ENCODE measurements at places on chromosomes 11 and 22.

GRCh38 chr11:122893131-122893530, 10.6 kb downstream of the JHY start:
- no peak for DNase-seq

DNA sequence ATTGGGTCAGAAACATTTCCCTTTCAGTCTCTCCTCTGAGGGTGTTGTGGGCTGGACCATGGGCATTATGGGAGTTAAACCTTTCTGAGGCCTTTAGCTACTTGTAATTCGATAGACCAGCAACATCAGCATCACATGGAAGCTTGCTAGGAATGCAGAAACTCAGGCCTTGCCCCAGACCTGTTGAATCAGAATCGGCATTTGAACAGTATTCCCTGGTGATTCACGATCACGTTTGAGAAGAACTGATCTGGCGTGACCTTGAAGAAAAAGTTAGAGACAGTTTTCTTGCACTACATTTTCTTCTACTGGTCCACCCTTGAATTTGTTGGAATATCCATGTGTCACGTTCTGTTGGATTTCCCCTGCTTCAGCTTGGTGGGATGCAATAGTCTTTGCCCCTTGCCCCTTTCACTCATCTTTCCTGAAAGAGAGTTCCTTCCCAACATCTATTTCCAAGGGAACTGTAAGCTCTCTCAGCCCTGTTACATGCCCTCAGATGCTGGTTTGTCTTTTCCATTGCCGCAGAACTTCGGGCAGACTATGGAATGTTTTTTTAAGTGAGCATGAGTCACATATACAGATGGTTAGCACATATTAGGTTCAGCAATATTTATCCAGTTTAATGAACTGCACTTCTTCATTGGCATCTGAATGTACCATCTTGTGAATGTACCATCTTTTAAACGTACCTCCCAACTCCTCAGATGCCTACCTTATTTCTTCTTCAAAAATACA, 23.9 kb downstream of the EHF start:
- no peak for DNase-seq

DNA sequence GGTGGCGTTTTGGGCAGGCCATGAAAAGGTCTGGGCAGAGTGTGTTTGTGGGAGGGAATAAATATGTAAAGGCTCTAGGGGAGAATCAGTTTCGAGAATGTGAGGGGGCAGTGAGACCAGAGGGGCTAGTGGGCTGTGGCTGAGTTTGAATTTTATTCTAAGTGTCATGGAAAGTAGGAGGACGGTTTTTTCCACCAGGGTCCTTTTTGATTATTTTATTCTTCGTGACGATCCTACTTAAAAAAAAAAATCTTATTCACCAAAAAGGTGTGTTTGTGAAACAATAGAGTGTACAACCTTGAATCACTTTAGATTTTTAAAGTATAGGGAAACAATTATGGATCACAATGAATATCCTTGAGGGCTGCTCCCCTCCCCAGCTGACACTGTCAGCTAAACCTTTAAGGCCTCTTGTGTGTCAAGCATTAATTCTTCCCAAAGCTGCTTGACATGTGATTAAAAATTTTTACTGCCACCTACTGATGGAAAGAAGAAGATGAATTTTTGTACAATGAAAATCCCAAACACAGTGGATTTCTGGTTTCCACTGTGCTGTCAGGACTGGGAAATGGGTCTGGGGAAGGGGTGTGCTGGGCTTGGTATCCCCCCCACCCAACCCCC, 107.5 kb upstream of the OR4B1 start:
- peak; percentile 48 for DNase-seq

DNA sequence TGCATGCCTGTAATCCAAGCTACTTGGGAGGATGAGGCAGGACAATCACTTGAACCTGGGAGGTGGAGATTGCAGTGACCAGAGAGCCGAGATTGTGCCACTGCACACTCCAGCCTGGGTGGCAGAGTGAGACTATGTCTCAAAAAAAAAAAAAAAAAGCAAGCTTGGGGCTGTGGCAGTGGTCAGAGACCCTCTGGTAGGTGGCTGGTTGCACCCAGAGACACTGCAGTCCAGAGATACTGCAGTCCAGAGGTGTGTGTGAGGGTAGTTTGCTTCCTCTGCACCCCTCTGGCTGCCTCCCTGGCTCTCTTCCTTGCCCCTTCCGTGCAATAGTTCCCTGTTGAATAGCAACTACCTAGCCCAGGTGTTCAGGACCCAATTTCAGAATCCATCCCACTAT, 1.7 kb upstream of the CCDC134 start:
- DNase-seq = no peak

- DNase-seq = no peak
These were observed 446.3 kb downstream of the SOX6 start for GRCh38 chr11:15909937-15910598.

- no peak for DNase-seq
These were observed 75.6 kb downstream of the SNX19 start for GRCh38 chr11:130840679-130841078.

DNA sequence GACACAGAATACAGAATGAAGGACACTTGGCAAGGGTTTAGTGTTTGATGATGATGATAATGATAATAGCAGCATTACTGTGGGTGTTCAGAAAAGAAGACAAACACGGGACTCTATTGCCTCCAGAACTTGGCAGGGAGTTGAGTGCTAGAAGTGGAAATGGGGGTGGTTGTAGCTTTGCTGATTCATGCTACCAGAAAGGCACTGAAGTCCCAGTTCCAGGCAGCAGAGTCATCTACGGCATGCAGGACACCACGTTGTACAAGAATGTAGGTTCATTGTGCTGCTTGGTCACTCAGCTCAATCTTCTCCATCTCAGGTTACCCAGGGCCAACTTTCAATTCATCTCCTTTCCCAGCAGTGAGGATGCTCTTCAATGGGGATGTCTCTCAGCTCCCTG, 115.7 kb downstream of the NTM start:
- no peak for DNase-seq

Measured in NCI-H2081 treated with DMSO at 0.1 percent for 48 hours (cell line).